H1 (cell line): ENCODE measurements at places on chromosomes 4 and X.

DNA sequence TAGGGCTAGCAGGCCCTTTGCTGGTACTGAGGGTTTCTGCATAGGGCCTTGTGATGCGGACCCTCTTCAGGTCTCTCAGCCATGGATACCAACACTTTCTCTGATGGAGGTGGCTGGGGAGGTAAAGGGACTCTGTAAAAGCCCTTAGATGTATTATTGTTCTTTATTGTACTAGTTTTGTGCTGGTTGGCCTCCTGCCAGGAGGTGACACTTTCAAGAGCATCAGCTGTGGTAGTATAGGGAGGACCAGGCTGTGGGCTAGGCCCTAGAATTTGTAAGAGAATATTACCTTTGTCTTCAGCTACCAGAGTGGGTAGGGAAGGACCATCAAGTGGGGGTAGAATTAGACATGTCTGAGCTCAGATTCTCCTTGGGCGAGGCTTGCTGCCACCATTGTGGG lies 936.3 kb downstream of the CENPC start:
- no peak for DNase-seq

- no peak for DNase-seq
Measured at GRCh38 chr4:48902266-48902665, 4.3 kb downstream of the OCIAD2 start.

GRCh38 chrX:17077361-17077760 lies 130.9 kb downstream of the REPS2 start:
- no peak for DNase-seq

- DNase-seq: no peak
Measured at GRCh38 chr4:128553686-128554515, 255.6 kb upstream of the JADE1 start.

- DNase-seq: no peak
Measured at GRCh38 chrX:866441-866990, 235.9 kb downstream of the SHOX start.

- DNase-seq: no peak
Measured at GRCh38 chr4:66062044-66062443, 391.8 kb upstream of the EPHA5 start.
